NCI-H748 treated with DMSO at 0.1 percent for 48 hours (cell line): ENCODE measurements at places on chromosomes 16 and 17.

DNA sequence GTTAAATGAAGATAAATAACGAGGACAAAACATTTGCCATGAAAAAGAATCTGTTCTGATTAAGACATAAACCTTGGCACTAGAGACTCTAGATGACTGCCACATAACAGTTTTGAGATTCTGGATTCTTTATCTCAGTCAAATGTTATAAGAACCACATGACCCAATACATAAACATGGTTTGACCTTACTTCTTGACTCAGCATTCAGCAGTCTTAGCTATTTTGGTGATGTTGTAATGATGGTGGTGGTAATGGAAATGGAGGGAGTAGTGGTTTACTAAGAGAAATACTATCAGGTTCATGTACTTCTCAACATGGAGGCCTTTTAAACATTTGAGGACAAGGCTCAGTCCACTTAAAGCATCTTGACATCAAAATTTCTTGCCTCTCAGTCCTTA is 925.4 kb downstream of the CDH11 start:
- no peak for DNase-seq

DNA sequence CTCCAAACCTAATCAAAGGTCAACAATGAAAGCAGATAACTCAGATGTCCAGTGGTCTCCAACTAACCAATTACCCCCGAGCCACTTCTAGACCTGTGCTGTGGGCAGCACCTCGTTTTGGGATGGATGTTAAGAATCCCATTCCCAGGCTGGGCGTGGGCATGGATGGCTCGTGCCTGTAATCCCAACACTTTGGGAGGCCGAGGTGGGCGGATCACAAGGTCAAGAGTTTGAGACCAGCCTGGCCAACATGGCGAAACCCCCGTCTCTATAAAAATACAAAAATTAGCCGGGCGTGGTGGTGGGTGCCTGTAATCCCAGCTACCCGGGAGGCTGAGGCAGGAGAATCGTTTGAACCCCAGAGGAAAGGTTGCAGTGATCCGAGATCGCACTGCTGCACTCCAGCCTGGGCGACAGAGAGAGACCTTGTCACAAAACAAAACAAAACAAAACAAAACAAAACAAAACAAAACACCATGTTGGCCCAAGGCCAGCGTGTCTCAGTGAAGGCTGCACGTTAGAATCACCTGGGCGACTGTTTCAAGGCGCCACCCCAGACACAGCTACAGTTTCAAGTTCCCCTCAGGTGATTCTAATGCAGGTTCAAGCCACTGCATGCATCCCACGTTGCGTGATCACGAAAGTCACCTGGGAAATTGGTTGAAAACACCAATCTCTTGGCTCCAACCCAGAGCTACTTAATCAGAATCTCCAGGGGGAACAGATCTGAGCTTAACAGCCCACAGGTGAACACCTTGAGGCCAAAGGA is 21.3 kb downstream of the COX4I1 start:
- no peak for DNase-seq

DNA sequence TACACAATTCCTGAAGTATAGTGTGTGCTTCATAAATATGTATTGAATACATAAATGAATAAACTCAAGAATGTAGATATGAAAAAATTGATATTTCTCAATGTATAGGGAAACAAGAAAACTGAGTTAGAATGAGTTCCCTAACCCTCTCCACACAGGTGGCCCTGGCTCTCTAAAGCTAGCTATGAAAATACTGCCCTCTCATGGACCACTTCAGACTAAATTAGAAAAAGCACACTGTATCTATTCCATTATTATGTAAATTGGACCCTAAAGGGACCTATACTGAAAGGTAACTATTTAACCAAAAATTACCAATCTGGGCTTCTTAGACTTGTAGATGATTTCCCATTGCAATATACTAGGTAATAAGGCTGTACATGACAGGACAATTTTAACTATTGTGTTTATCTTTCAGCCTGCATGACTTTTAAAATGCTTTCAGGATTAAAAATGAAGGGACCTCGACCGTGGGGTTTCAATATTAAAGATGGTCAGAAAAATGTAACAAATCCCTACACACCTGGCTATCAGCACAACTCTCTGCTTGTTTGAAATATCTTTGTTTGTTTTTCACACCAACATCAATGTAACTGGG is 672.5 kb upstream of the KIF2B start:
- no peak for DNase-seq

- no peak for DNase-seq
These were observed 65.0 kb downstream of the TBC1D16 start for GRCh38 chr17:79970576-79971068.

DNA sequence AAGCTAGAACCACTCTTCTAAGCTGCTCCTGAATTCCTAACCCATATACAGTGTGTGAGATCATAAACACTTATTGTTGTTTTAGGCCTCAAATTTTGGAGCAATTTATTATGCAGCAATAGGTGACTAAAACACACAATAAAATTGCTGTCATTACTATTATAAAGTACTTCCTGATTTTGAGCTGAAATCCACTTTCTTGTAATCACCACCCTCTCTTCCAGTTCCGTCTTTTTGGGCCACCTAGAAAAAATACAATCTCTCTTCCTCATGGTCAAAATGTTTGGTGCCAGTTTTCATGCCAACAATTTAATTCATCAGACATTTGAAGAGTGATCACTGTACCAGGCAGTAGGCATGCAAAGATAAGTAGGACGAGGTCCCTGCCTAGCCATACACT is 43.3 kb upstream of the NF1 start:
- DNase-seq: no peak
